ENCODE measurements at places on chromosomes 6 and 20. TPM values are rescaled to one million over a fixed set of nuclear protein-coding genes. Genes with fewer than 3 reads are reported as not detected.

TNNC2 gene
- not detected for total RNA-seq

SPEF1 gene
- 1.9 TPM for total RNA-seq

EBF4 gene
- total RNA-seq, result 2.7 TPM

CST5 gene
- total RNA-seq, result not detected

LRRN4 gene
- not detected for total RNA-seq

ZC3H12D gene
- 0.23 TPM for total RNA-seq

TNF gene
- total RNA-seq, result not detected

C4A gene
- 1.5 TPM for total RNA-seq

RBM39 gene
- total RNA-seq, result 200 TPM

C20orf204 gene
- 0.54 TPM for total RNA-seq

CRISP3 gene
- not detected for total RNA-seq

NKX2-4 gene
- total RNA-seq, result not detected

MAPK13 gene
- 1.1 TPM for total RNA-seq

GPLD1 gene
- total RNA-seq, result 0.93 TPM

SLC17A3 gene
- 0.87 TPM for total RNA-seq

PCNA gene
- 389 TPM for total RNA-seq

C20orf141 gene
- not detected for total RNA-seq

TREM1 gene
- not detected for total RNA-seq

ELOVL2 gene
- total RNA-seq, result 3.6 TPM

ENPP4 gene
- 0.24 TPM for total RNA-seq

TP53TG5 gene
- total RNA-seq, result not detected

XPO5 gene
- 31.0 TPM for total RNA-seq

MTCH1 gene
- total RNA-seq, result 132 TPM

CTAGE9 gene
- total RNA-seq, result not detected

NAA20 gene
- total RNA-seq, result 146 TPM

STK4 gene
- total RNA-seq, result 10.4 TPM

ANKRD60 gene
- total RNA-seq, result not detected

OPRM1 gene
- total RNA-seq, result not detected

Data from A549 treated with ZK216348 at 1 μM for 4 hours (cell line).